Heart right ventricle (tissue), 16 donors: ENCODE measurements at places on chromosomes 5 and 9.

DNA sequence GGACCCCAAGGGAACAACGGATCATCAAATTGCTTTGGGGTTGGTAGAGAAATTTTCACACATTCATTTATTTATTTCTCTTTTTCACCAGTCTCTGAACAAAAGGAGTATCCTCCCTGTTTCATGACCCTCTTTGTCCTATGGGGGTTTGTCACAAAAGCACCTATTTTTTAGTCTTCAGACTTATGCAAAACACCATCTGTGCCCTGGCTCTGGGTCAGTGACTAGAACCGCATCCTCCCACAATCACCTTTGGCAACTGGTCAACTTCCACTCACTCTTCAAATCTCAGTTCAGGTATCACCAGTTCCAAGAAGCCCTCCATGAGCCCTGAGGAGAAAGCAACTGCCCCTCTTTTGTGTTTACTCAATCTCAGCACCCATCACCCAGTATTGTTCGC lies 395.7 kb downstream of the CDK5RAP2 start:
- H3K4me3 ChIP-seq = no peak overlapping the region
- no peaks in the 10 kb centered on the region for H3K4me1 ChIP-seq
- peaks cover 3% of the 10 kb centered on the region for H3K27me3 ChIP-seq
- H3K27ac ChIP-seq = no peak overlapping the region
- DNase-seq = no peak

DNA sequence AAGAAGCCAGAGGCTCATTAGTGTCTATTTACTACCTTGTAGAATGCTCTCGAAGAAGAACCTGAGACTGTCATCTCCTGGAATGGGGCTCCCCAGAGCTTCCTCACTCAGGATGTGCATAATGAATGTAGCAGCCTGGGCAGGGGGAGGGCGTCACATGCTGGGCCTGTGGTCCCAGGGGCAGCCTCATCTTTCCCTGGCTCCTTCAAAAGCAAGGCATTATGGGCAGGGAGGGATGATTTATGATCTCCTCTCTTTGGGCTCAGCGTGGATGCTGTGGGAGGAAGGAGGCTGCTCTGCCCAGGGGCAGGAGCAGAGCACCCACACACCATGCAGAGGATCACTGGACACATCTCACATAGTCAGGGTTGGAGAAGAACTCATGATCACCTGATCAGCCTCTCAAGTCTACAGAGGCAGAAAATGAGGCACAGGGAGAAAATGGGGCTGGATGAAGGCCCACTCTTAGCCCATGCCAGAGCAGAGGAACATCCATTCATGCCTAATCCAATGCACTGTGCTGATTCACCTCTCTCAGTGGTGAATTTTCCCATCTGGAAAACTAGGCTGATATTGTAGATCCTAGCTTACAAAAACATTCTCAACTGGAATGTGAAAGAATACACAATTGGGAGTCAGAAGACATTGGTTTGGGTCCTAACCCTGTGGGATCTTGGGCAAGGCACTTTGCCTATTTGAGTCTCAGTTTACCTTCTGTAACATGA lies 173.7 kb downstream of the CARTPT start:
- H3K4me3 ChIP-seq = no peak overlapping the region
- peak overlapping the region; percentile 74 for H3K27ac ChIP-seq
- H3K4me1 ChIP-seq = peaks cover 9% of the 10 kb centered on the region
- DNase-seq = no peak

DNA sequence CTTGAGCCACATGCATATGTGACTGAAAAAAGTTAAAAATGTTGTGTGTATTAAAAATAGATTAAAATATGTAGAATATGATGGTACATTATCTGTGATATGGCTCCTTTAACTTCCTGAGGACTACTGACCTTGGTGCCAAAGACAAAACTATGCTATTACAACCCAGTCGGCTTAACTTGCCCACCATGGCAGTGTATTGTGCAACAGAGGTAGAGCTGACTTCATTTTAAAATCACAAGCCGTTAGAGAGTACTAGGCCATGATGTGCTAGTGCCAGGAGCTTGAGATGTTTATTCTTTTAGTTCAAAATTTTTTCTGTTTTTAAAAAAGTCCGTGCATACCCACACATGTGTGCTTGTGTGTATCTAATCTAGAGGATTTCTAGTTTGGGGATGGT lies 46.3 kb downstream of the NAA35 start:
- H3K4me1 ChIP-seq = no peaks in the 10 kb centered on the region
- H3K27ac ChIP-seq = no peak overlapping the region
- H3K4me3 ChIP-seq = no peak overlapping the region
- no peaks in the 10 kb centered on the region for H3K27me3 ChIP-seq

- no peak overlapping the region for H3K4me3 ChIP-seq
- peaks cover 3% of the 10 kb centered on the region for H3K27me3 ChIP-seq
- H3K27ac ChIP-seq = no peak overlapping the region
- no peaks in the 10 kb centered on the region for H3K36me3 ChIP-seq
- no peak for DNase-seq
These were observed 274.6 kb upstream of the IRX2 start for GRCh38 chr5:3026099-3026498.

DNA sequence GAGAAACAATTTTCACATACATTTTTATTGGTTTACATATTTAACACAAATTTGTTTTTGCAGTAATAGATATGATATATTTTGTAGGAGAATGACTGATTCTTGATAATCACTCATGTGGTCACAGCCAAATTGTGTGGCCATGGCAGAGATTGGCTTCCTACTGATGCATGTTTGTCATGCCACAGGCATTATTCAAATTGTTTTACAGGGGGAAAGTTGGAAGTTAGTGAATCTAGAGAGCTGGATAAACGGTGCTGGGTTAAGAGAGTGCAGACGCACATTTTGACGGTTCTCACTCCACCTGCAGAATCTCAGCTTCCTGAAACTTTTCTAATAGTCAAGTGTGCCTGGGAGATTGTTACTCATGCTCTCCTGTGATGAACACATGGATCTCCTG lies 91.1 kb upstream of the FBN2 start:
- no peak overlapping the region for H3K4me3 ChIP-seq
- H3K4me1 ChIP-seq = no peaks in the 10 kb centered on the region
- H3K27me3 ChIP-seq = no peaks in the 10 kb centered on the region
- H3K27ac ChIP-seq = no peak overlapping the region

DNA sequence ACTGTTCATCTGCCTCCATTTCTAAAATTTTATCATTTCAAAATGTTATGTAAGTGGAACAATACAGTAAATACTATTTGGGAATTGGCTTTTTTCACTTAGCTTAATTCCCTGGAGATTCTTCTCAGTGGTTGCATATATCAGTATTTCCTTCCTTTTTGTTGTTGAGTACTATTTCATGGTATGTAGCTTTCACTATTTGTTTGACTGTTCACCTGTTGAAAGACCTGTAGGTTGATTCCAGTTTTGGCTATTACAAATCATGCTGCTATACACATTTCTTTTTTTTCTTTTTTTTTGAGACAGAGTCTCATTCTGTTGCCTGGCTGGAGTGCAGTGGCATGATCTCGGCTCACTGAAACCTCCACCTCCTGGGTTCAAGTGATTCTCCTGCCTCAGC lies 33.0 kb upstream of the PWWP2A start:
- DNase-seq = no peak
- H3K4me3 ChIP-seq = no peak overlapping the region
- H3K27ac ChIP-seq = no peak overlapping the region
- no peaks in the 10 kb centered on the region for H3K36me3 ChIP-seq
- H3K4me1 ChIP-seq = peaks cover 2% of the 10 kb centered on the region

GRCh38 chr5:126395605-126396004 lies 27.6 kb upstream of the GRAMD2B start:
- DNase-seq = no peak
- no peaks in the 10 kb centered on the region for H3K4me1 ChIP-seq
- H3K36me3 ChIP-seq = no peaks in the 10 kb centered on the region
- H3K27me3 ChIP-seq = no peaks in the 10 kb centered on the region
- H3K4me3 ChIP-seq = no peak overlapping the region

DNA sequence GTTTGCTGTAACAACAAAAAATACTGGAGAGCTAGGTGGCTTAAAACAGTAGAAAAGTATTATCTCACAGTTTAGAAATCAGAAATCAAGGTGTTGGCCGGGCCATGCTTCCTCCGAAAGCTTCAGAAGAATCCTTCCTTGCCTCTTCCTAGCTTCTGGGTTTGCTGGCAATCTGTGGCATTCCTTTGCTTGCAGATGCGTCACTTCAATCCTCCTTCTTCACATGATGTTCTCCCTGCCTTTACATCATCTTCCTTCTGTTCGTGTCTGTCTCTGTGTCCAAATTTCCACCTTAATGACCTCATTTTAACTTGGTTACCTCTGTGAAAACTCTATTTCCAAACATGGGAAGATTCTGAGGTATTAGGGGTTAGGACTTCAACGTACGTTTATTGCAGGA lies 90.4 kb upstream of the CHD1 start:
- no peak overlapping the region for H3K27ac ChIP-seq
- no peaks in the 10 kb centered on the region for H3K27me3 ChIP-seq
- H3K4me1 ChIP-seq = peaks cover 18% of the 10 kb centered on the region
- H3K4me3 ChIP-seq = no peak overlapping the region
- H3K36me3 ChIP-seq = no peaks in the 10 kb centered on the region
- no peak for DNase-seq

- H3K36me3 ChIP-seq = no peaks in the 10 kb centered on the region
- H3K27ac ChIP-seq = no peak overlapping the region
- no peak overlapping the region for H3K4me3 ChIP-seq
- H3K4me1 ChIP-seq = peaks cover 6% of the 10 kb centered on the region
- no peak for DNase-seq
These were observed 55.9 kb downstream of the YIPF5 start for GRCh38 chr5:144114571-144114970.

GRCh38 chr9:107587191-107587963 lies 97.8 kb upstream of the KLF4 start:
- no peaks in the 10 kb centered on the region for H3K36me3 ChIP-seq
- DNase-seq = peak; percentile 60
- peaks cover 36% of the 10 kb centered on the region for H3K4me1 ChIP-seq
- H3K27ac ChIP-seq = peak overlapping the region; percentile 81

- H3K27me3 ChIP-seq = no peaks in the 10 kb centered on the region
- H3K36me3 ChIP-seq = no peaks in the 10 kb centered on the region
- peak; percentile 29 for DNase-seq
- H3K4me1 ChIP-seq = peaks cover 21% of the 10 kb centered on the region
These were observed 197.2 kb downstream of the NXNL2 start for GRCh38 chr9:88732128-88732527.

GRCh38 chr5:164000241-164000640 lies 494.8 kb downstream of the MAT2B start:
- H3K27ac ChIP-seq = no peak overlapping the region
- DNase-seq = no peak
- no peaks in the 10 kb centered on the region for H3K4me1 ChIP-seq
- no peaks in the 10 kb centered on the region for H3K27me3 ChIP-seq
- no peaks in the 10 kb centered on the region for H3K36me3 ChIP-seq
- no peak overlapping the region for H3K4me3 ChIP-seq

- no peak for DNase-seq
- H3K36me3 ChIP-seq = no peaks in the 10 kb centered on the region
- peaks cover 71% of the 10 kb centered on the region for H3K4me1 ChIP-seq
- H3K27me3 ChIP-seq = no peaks in the 10 kb centered on the region
- H3K4me3 ChIP-seq = no peak overlapping the region
These were observed 1.6 kb upstream of the SUB1 start for GRCh38 chr5:32583582-32584232.
